ENCODE measurements at places on chromosomes 1 and 21.

GRCh38 chr1:17798011-17798410 is 42.9 kb downstream of the ACTL8 start:
- DNase-seq, result no peak

DNA sequence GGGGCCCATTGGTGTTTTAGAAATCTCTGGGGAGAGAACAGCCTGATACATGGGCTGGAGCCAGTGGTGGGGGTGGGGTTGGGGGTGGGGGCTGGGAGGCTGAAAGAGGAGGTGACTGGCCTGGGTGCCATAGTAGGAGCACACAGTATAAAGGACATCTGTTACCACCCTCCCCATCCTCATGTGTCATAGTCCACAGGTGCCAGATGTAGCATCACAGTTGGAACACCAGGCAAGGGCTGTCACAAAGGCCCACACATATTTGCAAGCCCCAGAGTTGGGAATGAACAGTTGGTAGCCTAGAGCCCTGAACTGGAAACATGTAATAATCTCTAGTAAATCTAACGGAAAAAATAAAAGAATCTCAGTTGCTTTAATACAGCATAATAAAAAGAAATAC is 55.1 kb upstream of the CR2 start:
- DNase-seq, result no peak

GRCh38 chr1:155012026-155012546 is 9.5 kb downstream of the ZBTB7B start:
- DNase-seq, result no peak

DNA sequence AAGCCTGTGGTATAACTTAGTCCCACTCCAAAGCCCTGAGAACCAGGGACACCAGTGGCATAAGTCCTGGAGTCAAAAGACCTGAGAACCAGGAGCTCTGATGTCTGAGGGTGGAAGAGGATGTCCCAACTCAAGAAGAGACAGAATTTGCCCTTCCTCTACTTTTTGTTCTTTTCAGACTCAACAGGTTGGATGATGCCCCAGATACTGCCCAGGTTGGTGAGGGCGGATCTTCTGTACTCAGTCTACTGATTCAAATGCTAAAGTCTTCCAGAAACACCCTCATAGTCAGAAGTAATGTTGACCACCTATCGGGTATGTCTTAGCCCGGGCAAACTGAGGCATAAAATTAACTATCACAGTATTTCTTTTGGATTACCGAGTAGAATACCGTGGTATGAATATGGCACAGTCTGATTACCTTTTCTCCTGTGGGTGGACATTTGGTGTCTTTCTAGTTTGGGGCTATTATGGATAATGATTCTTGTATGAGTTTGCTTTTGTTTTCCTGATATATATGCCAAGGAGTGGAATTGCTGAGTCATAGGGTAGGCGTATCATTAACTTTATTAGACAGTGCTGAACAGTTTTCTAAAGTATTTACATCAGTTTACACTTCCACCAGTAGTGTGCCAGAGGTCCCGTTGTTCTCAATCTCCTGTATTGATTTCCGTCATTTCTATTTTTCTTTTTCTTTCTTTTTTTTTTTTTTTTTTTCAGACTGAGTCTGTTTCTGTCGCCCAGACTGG is 3.2 kb upstream of the CHAF1B start:
- no peak for DNase-seq

GRCh38 chr1:35656863-35657232 is 15.5 kb upstream of the PSMB2 start:
- no peak for DNase-seq

- no peak for DNase-seq
Measured at GRCh38 chr1:167430134-167430848, 88.0 kb downstream of the CD247 start.

DNA sequence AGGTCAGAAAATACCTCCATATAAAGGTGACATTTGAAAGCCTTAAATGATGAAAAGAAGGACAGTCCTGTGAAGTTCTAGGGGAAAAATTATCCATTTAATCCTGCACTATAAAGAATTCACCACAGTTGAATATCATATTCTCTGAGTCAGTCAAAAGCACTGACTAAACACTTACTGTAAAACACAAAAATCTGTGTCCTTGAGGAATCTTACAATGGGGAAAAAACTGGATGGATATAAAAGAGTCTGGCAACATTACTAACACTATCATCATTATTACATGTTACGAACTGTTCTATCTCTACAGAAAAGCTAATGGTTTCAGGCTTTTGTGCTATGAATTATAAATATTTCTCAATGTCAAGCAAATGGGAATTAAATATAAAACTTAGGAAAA is 42.4 kb upstream of the HP1BP3 start:
- no peak for DNase-seq

DNA sequence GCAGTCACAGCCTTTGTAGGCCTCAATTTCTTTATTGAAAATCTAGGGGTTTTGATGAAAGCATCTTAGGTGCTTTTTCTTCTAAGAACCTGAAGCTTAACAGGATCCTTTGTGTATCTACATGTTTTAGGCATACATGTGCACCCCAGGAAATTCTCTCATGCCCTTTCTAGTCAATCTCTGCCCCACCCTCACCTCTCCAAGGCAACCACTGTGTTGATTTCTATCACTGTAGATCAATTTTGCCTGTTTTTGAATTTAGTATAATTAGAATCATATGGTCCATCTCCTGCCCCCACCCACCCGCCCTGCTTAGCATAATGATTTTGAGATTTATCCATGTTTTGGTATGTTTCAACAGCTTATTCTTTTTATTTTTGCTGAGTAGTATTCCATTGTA is 19.4 kb downstream of the VANGL1 start:
- no peak for DNase-seq

DNA sequence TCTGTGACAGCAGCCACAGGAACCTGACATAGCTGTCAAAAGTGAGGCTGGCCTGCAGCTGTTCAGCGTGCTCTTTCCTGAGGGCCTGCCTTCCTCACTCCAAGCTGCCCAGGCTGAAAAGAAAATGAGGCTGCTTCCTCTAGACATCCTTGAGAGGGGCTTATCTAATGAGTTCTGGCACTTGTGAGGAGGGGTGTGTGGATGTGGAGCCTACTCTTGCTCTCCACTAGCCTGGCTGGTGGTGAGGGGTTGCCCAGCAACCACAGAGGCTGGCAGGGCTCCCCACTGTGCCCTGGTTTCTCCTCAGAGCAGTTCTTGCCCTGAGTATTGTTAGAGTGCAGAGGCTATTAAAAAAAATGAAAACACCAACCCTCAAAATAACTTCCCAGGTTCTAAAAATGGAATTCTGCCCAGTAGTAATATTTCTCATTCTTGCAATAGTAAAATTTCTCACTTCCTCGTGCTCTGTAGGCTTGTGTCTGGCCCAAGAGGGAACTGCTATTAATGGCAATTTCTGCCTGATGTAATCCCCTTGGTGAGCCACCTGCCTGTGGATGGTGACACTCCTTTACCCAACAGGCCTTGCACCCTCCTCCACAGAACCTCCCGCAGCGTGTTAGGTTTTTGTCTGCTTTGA is 52.6 kb upstream of the EPS8L3 start:
- no peak for DNase-seq

- DNase-seq, result no peak
Measured at GRCh38 chr1:65260851-65261473, 48.4 kb upstream of the DNAJC6 start.

DNA sequence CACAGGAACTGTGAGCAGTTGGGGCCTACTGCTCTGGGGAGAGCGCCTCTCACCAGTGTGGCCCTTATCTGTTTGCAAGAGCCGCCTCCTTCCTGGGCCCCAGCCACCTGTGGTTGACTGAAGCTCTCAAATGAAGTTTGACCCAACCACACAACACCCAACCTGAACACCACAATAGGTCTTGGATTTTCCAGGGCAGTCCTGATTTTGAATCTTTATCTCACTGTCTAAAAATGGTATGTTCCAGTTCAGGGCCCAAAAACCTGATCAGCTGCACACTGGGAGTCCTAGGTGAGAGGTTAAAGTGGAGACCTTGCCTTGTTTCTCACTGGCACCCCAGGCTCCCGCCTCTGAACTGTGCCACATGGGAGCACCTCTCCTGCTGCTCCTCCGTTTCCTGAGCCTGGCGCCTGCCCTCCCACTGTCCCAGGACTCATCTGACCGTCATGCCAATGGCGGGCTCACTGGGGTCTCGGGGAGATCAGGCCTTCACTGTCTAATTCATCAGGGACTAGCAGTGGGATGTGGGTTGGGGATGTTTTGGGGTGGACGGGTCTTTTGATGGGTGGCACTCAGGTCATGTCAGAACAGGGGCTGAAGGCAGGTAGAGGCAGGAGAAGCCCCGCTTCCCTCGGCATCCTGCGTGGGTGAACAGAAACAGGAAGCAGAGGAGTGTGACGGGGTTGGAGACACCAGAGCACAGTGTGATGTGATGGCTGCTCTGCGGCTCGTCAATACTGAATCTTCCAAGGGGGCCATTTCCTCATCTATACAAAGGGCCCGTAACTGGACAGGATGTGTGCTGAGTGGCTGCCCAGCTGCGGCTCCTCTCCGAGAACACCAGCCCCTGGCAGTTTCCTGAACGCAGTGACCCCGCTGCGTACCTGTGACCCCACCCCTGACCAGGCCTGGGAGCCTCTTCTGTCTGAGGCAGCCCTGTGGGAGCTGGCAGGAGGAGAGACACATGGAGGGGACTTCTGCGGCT is 59.6 kb upstream of the ITPKB start:
- peak; percentile 31 for DNase-seq

DNA sequence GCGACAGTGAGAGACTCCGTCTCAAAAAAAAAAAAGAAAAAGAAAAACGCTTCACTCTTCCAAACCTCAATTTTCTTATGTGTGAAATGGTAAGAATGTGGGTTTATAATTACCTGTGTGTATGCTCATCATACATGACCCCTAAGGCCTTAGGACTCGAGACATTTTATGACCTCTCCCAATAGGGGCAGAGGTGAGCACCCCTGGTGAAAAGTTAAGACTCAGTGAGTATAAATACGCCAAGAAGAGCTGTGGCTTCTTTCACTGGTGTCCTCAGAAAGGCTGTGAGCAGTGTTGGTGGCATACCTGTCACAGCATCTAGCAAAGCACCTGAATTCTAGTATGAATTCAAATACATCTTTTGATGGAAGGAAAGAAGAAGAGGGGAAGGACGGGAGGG is 7.8 kb upstream of the FCMR start:
- DNase-seq, result no peak

DNA sequence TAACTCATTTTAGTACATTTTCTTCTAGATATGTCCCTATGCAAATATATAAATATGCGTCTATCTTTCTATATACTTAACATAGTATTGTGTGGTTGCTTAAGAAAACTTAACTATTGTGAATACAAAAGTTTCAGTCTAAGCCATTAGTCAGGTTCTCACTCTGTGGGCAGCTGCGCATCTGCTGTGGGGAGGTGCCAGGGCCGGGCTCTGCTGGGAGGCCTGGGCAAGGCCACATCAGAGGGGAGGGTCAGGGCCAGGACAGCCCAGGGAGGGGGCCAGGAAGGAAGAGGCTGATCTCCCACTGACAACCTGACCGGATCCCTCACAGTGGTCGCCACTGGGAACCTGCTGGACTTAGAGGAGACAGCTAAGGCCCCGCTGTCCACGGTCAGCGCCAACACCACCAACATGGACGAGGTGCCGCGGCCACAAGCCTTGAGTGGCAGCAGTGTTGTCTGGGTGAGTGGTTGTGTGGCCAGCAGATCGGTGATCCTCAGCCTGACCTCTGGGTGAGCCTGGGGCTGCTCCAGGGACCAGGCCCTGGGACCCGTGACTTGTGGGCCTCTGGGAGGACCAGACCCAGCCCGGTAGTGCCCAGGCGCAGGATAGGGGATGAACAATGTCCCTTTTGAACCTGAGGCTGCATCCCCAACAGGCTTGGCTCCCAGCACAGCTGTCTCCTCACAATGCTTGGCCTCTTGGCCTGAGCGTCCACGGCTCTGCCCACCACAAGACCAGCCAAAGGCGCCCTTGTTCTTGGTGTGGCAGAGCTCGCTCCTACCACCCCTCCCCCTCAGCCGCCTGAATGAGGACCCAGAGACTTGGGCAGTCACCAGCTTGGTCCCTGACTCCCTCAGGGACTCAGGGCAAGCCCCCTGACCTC is 20.2 kb downstream of the LDLRAP1 start:
- DNase-seq, result no peak

DNA sequence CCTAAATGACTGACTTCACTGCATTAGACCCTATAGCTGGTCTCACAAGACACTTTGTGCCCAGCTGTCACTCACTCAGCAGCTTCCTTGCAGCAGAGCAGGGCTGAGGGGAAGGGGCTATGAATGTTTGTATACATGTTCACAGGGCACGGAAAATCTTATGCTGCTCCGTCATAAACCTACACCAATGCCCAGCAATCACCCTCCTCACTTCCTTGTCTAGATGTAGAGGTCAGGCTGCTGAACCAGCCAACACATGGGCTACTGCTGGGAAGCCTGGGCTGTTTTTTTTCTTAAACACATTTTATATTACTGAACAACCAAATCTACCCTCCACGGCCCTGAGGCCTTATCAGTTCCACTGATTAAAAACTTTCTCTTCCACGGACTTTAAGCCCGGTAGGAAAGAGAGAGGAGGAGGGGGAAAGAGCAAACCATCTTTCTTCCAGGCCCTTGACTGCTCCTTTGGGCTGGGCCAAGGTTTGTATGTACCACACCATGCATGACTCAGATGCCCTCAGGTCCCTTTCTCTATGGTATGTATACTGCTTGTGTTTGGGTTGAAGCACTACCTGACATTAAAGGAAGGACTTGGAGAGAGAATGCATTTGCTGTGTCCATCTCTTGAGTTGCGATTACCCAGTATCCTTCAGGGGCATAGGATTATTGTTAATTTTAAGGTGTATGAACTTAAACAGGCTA is 12.7 kb downstream of the MTFR1L start:
- DNase-seq, result no peak

GRCh38 chr1:212964102-212964501 is 13.8 kb downstream of the VASH2 start:
- no peak for DNase-seq

- DNase-seq, result no peak
Measured at GRCh38 chr1:238205045-238205662, 314.4 kb upstream of the ZP4 start.

DNA sequence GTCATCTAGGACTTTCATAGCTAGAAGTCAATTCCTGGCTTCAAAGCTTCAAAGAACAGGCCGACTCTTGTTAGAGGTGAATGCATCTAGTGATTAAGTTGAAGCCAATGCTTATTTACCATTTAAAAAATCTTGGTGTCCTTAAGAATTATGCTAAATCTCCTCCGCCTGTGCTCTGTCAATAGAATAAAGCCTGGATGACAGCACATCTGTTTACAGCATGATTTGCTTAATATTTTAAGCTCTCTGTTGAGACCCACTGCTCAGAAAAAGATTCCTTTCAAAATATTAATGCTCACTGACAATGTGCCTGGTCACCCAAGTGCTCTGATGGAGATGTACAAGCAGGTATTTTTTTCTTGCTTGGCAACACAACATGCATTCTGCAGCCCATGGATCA is 649.1 kb upstream of the USP24 start:
- no peak for DNase-seq

DNA sequence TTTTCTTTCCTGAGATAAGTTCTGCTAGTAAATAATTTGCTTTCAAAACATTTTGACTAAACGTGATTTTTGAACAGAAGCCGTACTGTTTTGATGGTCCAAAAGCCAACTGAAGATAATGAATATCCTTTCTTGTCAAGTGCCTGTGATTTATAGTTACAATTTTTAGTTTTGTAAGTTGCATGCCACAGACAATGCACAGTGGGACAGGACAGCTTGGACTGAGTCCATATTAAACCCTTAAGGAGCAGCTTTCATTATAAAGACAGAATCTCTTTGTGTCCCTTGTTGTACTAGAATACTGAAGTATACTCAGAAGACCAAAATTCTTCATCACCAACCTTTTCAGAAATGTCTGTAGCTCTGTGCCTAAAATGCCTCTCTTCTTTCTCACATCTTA is 92.2 kb downstream of the LTN1 start:
- DNase-seq, result no peak

Data from activated naive CD4-positive, alpha-beta T cell (primary cell).